ENCODE measurements at places on chromosomes 16 and 17. TPM values are rescaled to one million over a fixed set of nuclear protein-coding genes. Genes with fewer than 3 reads are reported as not detected.

DNA sequence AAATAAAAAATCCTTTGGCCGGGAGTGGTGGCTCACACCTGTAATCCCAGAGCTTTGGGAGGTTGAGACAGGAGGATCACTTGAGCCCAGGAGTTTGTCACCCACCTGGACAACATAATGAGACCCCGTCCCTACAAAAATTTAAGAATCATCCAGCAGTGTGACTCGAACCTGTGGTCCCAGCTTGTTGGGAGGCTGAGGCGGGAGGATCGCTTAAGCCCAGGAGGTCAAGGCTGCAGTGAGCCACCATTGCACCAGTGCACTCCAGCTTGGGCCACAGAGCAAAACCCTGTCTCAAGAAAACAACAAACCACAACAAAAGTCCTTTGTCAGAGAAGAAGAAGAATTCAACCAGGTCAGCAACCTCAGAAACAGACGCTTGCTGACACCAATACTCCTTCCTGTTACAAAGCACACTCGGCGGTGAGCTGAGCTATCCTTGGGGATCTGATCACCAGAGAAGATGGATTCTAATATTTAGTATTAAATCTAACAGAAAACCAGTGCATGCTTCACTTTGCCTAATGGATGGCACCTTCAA, 12.9 kb upstream of the PVALEF start:
- DNase-seq, result no peak

DNA sequence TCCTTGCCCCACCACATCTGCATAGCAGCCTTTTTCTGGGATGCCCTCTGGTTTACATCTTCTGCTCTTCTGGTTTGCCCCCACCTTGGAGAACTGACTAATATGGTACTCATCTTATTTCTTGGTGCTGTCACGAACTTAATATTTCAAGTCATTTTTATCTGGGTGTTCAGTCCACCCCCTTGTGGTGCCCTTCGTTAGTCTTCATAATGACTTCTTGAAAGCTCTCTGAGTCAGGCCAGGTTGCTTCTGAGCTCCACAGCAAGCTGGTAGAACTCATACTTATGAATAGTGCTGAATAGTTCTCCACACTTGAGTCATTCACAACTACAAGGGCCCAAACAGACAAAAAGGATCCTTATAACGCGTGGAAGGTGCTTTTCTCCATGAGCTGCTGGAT, 35.8 kb upstream of the TEKT3 start:
- no peak for DNase-seq

DNA sequence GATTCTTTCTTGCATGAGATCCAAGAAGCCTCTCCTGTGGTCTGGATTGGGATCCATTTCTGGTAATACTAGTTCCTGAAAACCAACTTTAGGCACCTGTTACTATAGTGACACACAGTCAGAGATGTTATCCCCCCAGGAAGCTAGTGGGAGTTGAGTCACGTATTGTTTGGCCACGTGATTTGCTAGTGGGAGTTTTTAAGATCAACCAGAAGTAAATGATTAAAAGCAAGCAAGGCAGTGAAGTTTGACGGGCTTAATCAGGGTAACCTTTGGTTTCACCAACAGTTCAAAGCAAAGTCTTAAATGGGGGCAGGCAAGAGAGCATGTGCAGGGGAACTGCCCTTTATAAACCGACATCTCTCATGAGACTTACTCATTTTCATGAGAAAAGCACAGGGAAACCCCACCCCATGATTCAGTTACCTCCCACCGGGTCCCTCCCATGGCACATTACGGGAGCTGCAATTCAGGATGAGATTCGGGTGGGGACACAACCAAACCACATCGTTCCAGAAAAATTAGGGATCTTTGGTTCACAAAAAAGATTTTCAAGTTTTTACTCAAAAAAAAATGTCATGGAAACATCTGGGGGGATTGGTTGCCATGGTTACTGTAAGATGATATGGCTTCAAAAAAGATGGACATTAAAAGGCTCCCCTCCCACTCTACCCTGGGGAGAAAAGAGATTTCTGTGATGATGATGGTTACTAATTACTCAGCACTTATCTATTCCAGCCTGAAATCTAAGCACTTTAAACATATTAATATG, 483.1 kb upstream of the ERCC4 start:
- DNase-seq, result no peak

DNA sequence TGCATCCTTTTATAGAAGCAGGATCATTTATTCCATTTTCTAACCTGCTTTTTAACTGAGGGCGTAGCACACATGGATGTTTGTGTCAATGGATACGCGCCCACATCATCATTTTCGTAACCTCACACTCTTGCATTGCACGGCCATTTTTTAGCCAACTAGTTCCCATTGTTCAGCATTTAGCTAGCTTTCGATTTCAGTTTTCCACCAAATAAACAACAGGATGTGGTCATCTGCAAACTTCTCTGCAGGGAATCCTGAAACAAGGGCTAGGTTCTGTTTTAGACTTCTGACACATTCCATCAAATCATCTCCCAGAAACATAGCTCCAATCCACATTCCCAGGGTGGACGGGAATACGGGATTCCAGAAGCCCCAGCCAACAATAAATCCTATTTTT, 6.4 kb downstream of the CYB561 start:
- no peak for DNase-seq

- no peak for DNase-seq
Measured at GRCh38 chr17:14341866-14342265, 41.0 kb downstream of the HS3ST3B1 start.

MYH8 gene
- not detected for polyA plus RNA-seq

TBX6 gene
- 0.16 TPM for polyA plus RNA-seq

SAMD14 gene
- polyA plus RNA-seq, result 2.8 TPM

KRTAP4-4 gene
- polyA plus RNA-seq, result not detected

MEIOB gene
- polyA plus RNA-seq, result not detected
